ENCODE measurements at places on chromosomes 11 and 22.

- DNase-seq: peak; percentile 39
These were observed 12.5 kb upstream of the TCF20 start for GRCh38 chr22:42282943-42283277.

DNA sequence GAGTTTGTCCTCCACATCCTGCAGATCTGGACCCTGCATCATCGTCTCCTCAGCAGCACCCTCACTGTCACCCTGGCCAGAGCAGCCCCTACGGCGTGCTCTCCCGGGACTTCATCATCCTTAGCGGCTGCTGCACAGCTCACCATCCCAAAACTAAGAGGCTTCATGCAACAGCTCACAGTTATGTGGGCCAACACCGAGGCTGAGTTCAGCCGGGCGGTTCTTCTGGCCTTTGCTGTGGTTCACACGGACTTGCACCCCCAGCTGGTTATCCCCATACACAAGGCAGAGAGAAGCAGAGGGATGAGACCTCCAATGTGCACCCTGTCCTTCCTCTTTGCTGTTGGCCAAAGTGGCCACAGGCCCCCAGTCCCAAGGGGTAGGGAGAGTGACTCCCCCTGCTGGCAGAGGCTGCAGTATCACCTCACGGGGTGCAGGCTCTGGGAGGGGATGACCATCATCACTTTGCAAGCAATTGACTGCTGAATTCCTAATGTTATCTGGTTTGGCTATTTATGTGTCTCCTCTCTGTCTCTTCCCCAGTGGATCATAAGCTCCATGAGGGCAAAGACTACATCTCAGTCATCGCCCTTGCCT lies 276.8 kb downstream of the BRD1 start:
- no peak for DNase-seq

DNA sequence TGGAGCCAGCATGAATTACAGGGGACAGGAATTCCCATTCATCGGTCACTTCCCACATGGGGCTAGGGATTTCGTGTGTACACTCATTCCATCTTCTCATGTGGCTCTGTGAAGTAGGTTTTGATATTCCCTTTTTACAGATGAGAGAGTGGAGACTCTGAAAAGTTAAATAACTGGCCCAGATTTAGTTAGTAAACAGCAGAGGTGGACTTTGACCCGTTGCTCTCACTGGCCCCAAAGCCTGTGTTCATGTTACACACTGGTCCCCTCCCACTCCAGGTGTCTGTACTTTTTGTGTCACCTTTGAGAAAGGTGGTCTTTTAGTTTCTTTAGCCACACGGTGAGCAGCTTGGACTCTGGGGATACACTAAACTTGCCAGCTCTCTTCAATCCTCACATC lies 108.5 kb downstream of the MICAL2 start:
- no peak for DNase-seq

- DNase-seq: peak; percentile 69
These were observed 38.3 kb upstream of the NFAM1 start for GRCh38 chr22:42470366-42471082.

GRCh38 chr11:85171648-85172257 lies 455.4 kb downstream of the DLG2 start:
- no peak for DNase-seq

DNA sequence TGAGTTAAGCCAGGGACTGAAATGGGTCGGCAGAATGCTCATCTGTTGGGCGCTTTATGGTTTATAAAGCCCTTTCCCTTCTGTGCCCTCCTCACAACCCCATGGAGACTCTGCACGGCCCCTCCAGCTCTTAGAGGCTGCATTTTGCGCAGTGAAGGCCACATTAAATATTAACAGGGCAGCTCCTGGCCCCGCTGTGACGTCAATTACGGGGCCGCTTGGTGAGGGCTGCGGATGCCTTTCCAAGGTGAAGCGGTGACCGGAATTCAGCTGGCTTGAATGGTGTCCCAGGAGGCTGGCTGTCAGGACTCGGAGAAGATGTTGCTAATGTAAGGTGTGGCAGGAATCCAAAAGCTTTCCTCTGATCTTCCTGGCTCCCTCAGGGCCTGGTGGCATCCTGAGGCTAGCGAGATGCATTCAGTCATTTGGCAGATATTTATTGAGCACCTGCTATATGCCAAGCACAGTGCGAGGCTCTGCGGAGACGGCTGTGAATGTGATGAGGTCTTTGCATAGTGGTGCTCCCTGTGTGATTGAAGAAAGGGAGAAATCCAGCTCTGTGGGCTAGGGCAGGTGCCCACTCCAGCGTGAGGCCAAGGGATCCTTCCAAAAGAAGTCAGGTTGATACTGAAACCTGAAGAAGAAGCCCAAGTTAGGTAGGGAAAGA lies 10.4 kb upstream of the YWHAH start:
- no peak for DNase-seq

DNA sequence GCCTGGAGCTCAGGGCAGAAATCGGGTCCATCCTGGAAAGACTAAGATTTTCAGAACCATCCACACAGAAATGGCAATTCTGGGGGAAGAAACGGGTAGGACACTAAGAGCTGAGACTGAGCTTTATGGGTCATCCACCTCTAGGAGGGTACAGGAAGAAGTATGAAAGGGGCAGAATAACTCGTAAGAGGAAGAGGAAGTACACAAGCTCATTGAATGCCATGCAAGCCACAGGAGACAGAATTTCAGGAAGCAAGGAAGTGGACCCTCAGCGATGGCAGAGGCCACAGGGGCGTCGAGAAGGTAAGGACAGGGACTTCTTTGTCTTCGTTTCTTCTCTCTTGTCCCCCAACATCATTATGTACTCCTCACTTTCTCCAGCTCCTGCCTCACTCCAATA lies 169.6 kb downstream of the MAML2 start:
- DNase-seq: no peak

- DNase-seq: no peak
These were observed 142.0 kb downstream of the TRIM29 start for GRCh38 chr11:119995730-119996491.

DNA sequence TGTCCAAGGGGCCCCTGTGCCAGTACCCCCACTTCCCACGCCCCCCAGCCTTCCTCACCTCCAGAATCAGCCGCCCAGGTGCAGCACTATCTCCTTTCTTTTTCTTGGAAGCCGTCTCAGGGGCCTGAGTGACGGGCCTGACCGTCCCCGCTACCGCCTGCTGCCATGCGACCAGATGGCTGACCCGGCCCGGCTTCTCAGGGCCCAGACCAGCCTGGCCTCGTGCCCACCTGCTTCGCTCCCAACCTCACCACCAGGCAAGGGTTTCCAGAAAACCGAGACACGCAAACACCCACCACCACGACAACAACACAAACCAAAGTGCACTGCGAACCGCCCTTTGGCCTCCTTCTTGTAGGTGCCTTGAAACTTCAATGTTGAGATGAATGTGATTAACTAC lies 39.1 kb downstream of the MACROD1 start:
- DNase-seq: no peak

DNA sequence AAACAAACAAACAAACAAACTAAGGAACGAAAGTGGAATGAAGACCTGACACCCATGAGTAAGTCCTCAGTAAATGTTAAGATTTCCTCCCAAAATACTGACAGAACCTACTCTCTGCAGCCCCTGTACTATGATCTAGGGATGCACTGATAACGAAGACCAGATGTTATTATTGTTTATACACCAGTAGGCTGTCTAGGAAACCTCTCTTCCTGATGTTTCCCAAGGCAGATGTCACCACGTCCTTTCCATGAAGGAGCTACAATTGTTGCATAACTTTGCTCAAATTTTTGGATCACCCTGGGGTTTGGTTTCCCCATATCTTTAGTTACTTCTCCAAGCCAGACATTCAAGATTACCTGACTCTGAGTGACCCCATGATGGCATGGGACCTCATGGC lies 340.7 kb downstream of the MIAT start:
- peak; percentile 93 for DNase-seq

DNA sequence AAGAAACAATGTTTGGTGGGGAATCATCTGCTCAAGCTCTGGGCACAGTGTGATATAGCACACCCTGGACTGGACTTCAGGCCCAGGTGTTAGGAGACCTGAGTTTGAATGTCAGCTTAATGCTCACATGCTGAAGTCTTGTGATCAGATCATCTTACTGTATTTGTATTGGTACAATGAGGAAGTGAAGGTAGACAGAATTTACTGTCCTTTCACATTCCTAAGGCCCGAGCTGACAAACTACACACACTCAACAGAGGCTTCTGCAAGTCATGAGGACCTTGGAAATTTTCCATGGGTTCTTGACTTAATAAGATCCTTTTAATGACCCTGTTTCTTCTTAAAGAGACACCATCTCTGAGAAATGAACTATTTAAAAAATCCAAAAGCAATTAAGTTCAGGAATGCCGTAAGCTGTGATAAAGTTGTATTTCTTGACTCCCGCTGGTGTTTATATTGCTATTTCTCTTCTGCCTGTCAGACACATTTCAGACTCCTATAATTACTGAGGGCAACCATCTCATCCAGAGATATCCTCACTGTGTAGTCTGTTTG lies 802.0 kb downstream of the DLG2 start:
- no peak for DNase-seq

GRCh38 chr11:62360685-62361084 lies 23.4 kb downstream of the ASRGL1 start:
- DNase-seq: no peak

DNA sequence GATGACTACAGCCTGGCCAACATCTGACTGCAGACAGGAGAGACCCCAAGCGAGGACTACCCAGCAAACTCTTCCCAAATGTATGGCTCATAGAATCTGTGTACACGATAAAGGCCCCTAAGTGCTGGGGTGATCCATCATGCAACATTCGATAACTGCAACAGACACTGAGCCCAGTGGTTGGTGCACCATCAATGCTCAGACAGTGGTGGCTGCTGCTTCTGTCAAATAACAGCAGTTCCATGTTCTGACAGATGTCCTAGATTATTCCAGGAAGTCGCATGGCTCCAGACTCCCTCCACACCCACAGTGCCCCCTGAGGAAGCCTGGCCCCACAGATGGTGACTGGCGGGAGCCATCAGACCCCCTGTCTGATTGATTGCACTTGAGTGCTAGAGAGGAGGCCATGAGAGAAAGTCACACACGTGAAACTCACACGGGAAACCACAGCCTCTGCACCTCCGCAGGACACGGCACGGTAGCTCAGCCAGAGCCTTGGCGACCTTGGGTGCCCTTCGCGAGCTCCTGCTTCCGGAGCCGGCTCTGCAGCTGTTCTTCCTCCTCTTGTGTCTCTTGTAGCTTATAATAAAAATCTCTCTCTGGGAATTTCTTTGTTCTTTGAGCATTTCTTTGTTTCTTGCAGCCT lies 1155.9 kb downstream of the TBC1D22A start:
- DNase-seq: peak; percentile 15

DNA sequence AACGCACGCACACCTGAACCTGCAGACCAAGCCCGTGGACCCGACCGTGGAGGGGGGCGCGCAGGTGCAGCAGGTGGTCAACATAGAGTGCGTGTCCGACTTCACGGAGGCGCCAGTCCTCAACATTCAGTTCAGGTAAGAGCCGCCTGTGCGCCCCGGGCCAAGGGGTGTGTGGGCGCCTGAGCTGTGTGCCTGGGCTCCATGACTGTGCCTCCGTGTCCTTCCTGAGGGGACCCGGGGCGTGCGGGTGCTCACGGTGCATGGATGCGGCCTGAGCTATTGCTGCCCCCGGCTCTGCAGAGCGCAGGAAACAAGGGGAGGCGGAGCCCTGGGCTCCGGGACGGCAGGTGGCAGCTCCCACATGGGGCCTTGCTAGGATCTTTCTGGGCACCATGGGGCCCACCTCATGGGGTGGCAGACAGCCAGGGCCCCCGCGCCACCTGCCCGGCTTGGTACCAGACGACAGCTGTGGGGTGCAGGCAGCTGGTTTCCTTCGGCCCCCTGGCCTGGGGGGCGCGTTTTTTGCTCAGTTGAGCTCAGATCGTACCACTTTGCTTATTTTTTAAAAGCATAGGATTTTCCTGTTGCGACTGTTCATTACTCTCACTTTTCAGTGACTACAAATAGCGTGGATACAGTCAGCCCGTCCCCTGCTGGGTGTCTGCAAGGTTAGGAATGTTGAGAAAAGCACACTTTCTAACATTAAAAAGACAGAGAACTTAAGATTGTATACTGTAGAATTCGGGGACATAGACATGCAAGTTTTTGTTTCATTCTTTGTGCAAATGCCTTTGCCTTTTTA lies 28.3 kb downstream of the MUC6 start:
- peak; percentile 27 for DNase-seq

DNA sequence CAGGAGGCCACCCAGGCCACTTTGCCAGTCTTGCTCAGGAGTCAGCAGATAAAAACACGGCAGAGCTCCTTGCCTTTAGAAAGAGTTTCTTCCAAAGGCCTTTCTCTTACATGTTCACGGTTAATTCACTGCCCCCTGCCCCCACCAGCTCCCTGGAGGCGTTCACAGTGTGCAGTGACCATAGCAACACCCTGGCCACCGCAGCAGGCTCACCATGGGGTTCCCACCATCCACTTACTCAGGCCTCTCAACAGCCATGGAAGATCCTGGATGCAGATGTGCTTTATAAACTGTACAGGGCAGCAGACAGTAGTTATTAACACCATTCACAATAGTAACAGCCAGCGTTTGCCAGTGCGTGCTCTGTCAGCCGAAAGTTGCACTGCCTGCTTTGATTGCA lies 10.6 kb upstream of the MYO7A start:
- no peak for DNase-seq

DNA sequence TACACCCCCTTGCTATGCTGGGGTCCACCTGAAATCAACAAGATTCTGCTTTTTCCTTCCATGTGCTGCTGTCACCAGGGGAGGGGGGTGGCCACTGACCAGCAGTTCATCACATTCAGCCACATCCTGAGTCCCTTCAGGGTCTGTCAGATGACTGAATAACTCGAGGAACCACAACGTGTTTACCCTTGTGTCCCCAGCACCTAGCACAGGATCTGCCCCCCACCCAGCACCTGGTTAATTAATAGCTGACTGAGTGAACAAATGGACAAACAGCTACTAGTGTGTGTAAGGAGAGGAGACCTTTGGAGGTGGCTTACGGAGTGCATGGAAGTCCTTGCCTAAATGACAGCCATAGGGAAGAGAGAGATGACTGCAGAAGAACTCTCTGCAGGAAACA lies 119.5 kb upstream of the NCAM1 start:
- DNase-seq: no peak

GRCh38 chr11:45684440-45684839 lies 19.0 kb upstream of the CHST1 start:
- no peak for DNase-seq

DNA sequence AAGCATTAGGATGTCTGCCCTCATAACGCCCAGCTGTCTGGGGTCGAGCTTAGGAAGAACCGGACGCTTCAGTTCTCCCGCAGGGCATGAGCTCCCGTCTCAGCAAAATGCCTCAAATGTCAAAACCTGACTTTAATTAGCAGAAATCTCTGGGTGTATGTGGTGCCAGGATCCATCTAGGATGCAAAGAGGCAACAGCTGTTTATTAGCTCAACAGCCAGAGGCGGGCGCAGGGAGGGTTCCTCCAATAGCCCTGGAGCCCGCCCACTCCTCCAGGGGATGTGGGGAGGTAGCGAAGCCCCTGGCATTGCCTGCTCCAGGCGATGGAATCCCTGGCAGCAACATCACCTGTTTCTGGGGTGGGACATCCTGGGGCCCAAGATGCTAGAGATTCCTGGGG lies 39.4 kb upstream of the RTL6 start:
- DNase-seq: peak; percentile 15

GRCh38 chr11:91086028-91086427 lies 863.2 kb upstream of the CHORDC1 start:
- peak; percentile 68 for DNase-seq

Measured in muscle of leg (tissue), 16 donors.